ENCODE measurements at places on chromosomes 5 and 9. TPM values are rescaled to one million over a fixed set of nuclear protein-coding genes. Genes with fewer than 3 reads are reported as not detected.

The CFAP77 gene
- total RNA-seq = not detected

DNA sequence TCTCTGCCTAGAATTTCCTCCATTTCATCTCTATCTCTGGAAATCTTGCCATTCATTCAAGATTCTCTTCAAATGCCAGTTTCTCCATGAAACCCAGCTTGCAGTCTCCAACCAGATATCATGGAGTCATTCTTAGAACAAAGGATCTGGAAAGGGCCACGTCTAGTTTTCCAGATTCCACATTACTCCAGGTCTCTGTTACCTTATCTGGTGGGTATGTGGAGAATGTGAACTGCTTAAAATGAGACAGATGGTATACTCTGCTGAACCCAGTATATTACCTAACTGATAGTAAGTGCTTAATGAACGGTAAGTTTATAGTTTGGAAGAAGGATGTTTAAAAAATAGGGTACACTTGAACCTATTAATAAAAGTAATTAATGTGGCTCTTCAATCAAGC, 52.3 kb upstream of the ZSWIM6 start:
- H3K27ac ChIP-seq = no peak overlapping the region
- H3K4me3 ChIP-seq = no peak overlapping the region
- H3K4me1 ChIP-seq = peaks cover 38% of the 10 kb centered on the region
- no peak for DNase-seq

DNA sequence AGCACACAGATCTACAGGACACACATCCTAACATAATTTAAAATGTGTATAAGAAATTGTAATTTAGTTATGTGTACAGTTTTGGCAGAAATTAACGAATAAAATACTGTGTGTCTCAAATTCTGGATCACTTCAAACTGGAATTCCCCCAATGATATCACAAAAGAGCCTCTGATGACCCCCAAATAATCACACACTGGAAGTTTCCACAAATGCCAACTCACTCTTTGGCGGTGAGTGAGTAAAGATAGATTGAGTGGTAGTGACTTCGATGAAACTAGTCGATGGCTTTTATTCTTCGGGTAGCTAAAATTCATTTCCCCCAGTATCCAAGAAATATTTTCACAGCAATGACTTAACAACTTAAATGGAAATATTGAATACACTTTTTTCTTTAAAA, 2.2 kb downstream of the ZNF366 start:
- H3K36me3 ChIP-seq = no peaks in the 10 kb centered on the region
- H3K4me3 ChIP-seq = no peak overlapping the region
- no peak overlapping the region for H3K27ac ChIP-seq
- no peak for DNase-seq

- no peaks in the 10 kb centered on the region for H3K4me1 ChIP-seq
- no peak for DNase-seq
- H3K36me3 ChIP-seq = no peaks in the 10 kb centered on the region
Measured at GRCh38 chr9:19511694-19512093, 102.9 kb downstream of the ACER2 start.

DNA sequence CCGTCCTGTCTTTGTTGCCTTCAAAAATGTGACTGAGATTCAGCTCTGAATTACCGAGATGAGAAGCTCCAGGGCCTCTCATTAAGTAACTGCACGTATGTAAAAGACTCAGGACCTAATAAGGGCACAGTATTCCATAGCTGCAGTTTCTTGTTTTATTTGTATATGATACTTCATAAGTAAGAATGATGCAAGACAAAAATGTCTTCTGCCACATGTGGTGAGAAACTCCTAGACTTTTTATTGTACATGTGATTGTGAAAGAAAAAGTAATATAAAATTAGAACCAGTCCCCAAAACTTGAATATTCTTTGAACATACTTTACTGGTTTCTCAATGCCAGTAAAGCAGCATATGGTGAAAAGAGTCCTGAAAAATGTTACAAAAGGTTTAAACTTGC, 110.1 kb upstream of the OTULINL start:
- peaks cover 8% of the 10 kb centered on the region for H3K4me1 ChIP-seq
- DNase-seq = no peak
- H3K27ac ChIP-seq = no peak overlapping the region
- H3K27me3 ChIP-seq = no peaks in the 10 kb centered on the region

The SPATA24 gene
- total RNA-seq = 9.8 TPM

DNA sequence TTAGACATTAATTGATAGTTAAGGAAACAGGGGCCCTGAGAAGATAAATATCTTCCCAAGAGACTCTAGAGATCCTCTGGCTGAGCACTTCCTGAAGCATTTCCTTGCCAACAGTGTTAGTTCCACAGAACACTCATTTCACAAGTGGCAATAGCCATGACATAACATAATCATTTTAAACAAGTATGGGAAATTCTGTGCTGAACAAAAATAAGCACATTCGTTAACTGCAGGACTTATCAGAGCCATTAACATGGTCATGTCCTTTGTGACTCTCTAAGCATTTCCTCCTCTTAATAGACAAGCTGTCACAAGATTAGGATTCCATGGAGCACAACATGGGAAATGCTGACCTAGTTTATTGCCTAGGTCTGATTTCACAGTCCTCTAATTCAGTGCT, 184.9 kb downstream of the SNX18 start:
- H3K27me3 ChIP-seq = peaks cover 15% of the 10 kb centered on the region
- H3K4me1 ChIP-seq = peaks cover 12% of the 10 kb centered on the region
- no peak overlapping the region for H3K4me3 ChIP-seq
- no peak overlapping the region for H3K27ac ChIP-seq

The SVEP1 gene
- total RNA-seq = 9.9 TPM

DNA sequence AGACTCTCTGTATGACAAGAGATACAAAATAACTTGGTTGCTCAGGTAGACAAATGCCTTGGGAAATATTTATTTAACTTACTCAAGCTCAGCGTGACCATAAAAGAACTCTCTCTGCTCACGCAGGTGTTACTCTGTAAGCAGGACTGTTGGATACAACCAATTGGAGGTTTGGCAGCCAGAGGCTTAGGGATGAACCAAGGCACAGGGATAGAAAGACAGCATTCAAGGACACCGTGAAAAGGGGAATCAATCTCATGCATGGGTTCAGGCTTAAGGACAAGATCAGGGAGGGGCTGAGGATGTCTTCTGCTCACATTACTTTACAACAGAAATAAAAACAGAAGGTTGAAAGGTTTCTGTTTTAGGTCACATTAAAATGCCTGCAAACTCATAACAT, 389.0 kb upstream of the BRINP1 start:
- H3K4me1 ChIP-seq = no peaks in the 10 kb centered on the region
- H3K36me3 ChIP-seq = no peaks in the 10 kb centered on the region
- DNase-seq = no peak
- no peak overlapping the region for H3K4me3 ChIP-seq
- H3K27me3 ChIP-seq = no peaks in the 10 kb centered on the region
- H3K27ac ChIP-seq = no peak overlapping the region

GRCh38 chr5:137561608-137562007, 62.5 kb upstream of the SPOCK1 start:
- H3K4me3 ChIP-seq = no peak overlapping the region
- DNase-seq = peak; percentile 50
- peaks cover 48% of the 10 kb centered on the region for H3K4me1 ChIP-seq
- H3K36me3 ChIP-seq = no peaks in the 10 kb centered on the region
- H3K27ac ChIP-seq = no peak overlapping the region

DNA sequence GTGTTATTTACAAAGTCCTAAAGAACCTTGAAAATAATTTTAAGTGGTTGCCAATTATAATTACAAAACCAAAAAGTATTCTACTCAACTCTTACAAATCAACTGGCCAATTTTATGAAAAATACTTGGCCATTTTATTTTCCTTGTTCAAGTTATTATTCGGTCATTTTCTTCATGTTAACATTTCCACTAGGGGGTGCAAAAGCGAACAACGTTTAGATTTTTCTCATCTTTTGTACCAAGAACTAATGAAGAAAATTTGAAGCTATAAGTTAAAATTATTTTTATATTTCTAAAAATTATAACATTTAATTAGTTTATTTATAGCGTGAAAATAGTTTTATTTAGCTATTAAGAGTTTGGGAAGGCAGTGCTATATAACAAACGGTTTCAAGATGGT, 1453.3 kb downstream of the MAT2B start:
- no peaks in the 10 kb centered on the region for H3K4me1 ChIP-seq
- H3K27ac ChIP-seq = no peak overlapping the region
- H3K27me3 ChIP-seq = no peaks in the 10 kb centered on the region
- no peak overlapping the region for H3K4me3 ChIP-seq

DNA sequence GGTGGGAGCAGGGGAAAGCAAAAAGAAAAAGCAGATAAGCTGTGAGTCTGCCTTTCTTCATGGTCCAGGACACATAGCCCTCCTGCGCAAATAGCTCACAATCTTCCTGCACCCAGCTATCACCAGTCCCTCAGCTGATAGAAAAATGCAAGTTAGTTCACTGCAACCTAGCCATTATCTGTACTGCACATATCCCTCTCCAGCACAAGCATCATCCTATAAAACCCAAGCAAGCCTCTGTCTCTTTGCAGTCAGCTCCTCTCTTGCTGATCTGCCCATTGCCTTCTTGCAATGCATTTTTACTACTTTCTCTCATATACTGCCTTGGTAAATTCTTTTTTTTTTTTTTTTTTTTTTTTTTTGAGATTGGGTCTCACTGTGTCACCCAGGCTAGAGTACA, 20.0 kb upstream of the MSANTD3 start:
- peaks cover 6% of the 10 kb centered on the region for H3K4me1 ChIP-seq
- DNase-seq = no peak
- H3K27ac ChIP-seq = no peak overlapping the region
- peaks cover 6% of the 10 kb centered on the region for H3K36me3 ChIP-seq
- no peaks in the 10 kb centered on the region for H3K27me3 ChIP-seq

DNA sequence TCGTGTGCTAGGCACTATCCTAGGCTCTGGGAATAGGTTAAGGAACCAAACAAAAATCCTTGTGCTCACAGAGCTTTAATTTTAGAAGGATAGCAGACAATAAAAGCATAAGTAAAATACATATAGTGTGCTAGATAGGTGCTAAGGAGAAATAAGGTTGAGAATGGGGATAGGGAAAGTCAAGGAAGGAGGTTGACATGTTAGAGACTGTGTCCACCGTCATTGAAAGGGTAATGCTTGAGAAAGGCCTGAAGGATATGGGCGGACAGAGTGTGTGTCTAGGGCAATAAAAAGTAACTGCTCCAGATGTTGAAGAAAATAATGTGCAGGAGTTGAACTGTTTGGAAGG, 482 bp upstream of the TDRD7 start:
- H3K36me3 ChIP-seq = no peaks in the 10 kb centered on the region
- peak overlapping the region; percentile 75 for H3K4me3 ChIP-seq
- peaks cover 33% of the 10 kb centered on the region for H3K27me3 ChIP-seq
- H3K27ac ChIP-seq = peak overlapping the region; percentile 81

DNA sequence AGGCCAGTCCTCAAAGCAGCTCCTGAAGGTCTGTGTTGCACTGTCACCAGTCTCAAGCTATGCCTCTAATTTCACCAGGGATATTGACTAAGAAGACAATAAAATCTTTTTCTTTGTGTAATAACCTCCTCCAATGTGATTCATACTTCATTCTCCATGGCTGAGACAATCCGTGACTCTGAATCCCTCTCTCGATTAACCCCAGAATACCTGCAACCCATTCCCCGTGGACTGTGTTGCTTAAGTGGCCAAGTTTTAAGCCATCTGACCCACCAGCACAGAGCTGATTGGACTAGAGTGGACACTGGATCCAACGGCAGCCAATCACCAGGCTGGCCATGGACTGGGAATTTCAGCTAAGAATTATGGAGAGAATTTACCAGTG, 5.4 kb upstream of the CCIN start:
- H3K27me3 ChIP-seq = no peaks in the 10 kb centered on the region
- no peaks in the 10 kb centered on the region for H3K36me3 ChIP-seq
- no peak overlapping the region for H3K4me3 ChIP-seq
- H3K4me1 ChIP-seq = peaks cover 8% of the 10 kb centered on the region
- no peak for DNase-seq
- H3K27ac ChIP-seq = no peak overlapping the region

- DNase-seq = no peak
- no peak overlapping the region for H3K4me3 ChIP-seq
- H3K27me3 ChIP-seq = no peaks in the 10 kb centered on the region
- H3K27ac ChIP-seq = peak overlapping the region; percentile 23
- peaks cover 32% of the 10 kb centered on the region for H3K4me1 ChIP-seq
Measured at GRCh38 chr5:112917453-112917995, 4.5 kb downstream of the REEP5 start.

DNA sequence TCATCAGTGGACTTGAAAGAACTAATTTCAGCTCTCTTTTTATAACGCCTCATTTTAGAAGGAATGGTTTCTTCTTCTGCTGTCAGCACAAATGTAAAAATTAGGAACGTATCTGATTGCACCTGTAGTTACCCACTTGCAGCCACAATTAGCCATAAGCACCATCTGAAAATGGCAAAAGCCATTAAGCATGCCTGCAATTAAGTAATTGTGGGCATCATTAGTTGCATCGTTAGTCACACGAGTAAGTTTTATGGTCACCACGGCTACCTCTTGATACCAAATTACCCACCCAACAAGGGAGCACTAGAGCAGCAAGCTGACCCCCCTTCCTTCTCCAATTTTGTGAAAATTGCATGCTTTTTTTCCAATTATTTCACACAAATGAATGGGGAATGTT, 25.8 kb upstream of the SLC44A1 start:
- no peak overlapping the region for H3K27ac ChIP-seq
- no peaks in the 10 kb centered on the region for H3K36me3 ChIP-seq
- no peak overlapping the region for H3K4me3 ChIP-seq
- H3K27me3 ChIP-seq = no peaks in the 10 kb centered on the region
- H3K4me1 ChIP-seq = peaks cover 15% of the 10 kb centered on the region

DNA sequence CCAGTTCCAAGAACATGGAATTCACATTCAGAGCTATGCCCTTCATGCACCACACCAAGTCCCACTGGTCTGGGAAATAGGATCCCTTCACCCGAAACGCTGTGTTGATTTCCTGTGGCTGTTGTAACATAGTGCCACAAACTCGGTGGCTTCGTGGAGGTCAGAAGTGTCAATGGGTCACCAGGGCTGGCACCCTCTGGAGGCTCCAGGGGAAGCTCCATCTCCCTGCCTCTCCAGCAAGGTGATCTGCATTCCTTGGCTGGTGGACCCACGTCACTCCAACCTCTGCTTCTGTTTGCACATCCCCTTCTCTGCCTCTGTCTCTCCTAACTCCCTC, 28.9 kb upstream of the ALDH1B1 start:
- no peak overlapping the region for H3K4me3 ChIP-seq
- no peaks in the 10 kb centered on the region for H3K36me3 ChIP-seq
- no peak overlapping the region for H3K27ac ChIP-seq
- DNase-seq = no peak
- no peaks in the 10 kb centered on the region for H3K27me3 ChIP-seq

GRCh38 chr5:129135633-129136032, 41.1 kb downstream of the ISOC1 start:
- no peaks in the 10 kb centered on the region for H3K4me1 ChIP-seq
- H3K27ac ChIP-seq = no peak overlapping the region
- H3K36me3 ChIP-seq = no peaks in the 10 kb centered on the region
- peaks cover 6% of the 10 kb centered on the region for H3K27me3 ChIP-seq
- H3K4me3 ChIP-seq = no peak overlapping the region

DNA sequence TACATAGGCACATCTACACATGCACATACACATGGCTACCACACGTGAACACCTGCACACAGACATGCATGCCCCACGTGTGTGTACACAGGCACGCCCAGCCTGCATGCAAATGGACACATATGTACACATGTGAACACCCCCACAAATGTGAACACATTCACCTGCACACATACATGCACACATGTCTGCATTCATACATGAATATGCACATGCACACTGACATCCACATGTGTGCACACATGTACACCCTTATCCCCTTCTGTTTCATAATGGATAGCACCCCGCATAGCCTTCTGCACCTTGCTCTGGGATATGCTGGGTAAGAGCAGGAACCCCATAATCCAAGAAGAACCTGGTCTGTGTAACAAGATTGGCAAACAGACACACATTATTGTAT, 66.2 kb downstream of the WNK2 start:
- no peak for DNase-seq
- no peaks in the 10 kb centered on the region for H3K27me3 ChIP-seq
- H3K4me3 ChIP-seq = no peak overlapping the region
- peaks cover 6% of the 10 kb centered on the region for H3K36me3 ChIP-seq

The TNFSF8 gene
- total RNA-seq = not detected

The CDH9 gene
- total RNA-seq = not detected
